SJSA1 (cell line): ENCODE measurements at places on chromosomes 3 and 15. TPM values are rescaled to one million over a fixed set of nuclear protein-coding genes. Genes with fewer than 3 reads are reported as not detected.

DNA sequence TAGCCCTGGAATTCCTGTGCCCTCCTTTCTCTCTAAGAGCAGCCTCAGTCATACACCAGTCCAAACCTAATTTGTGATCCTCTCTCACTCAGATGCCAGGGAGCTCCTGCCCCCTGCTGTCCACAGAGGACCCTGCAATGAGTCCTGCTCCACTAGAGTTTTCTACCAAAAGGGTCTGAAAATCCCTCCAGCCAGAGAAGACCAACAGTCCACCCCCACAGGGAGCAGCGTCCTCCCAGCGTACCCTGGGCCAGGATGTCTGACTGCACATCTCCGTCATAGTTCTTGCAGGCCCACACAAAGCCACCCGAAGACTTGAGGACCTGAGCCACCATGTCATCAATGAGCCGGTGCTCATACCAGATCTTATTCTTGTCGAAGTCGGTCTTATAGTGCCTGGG lies 15.4 kb downstream of the IDH2 start:
- H3K27ac ChIP-seq = no peak overlapping the region
- no peaks in the 10 kb centered on the region for H3K27me3 ChIP-seq
- no peak overlapping the region for H3K4me3 ChIP-seq
- peaks cover 16% of the 10 kb centered on the region for H3K36me3 ChIP-seq

GRCh38 chr3:49868862-49869466 lies 742 bp downstream of the CAMKV start:
- no peaks in the 10 kb centered on the region for H3K36me3 ChIP-seq
- H3K4me3 ChIP-seq = no peak overlapping the region
- H3K27ac ChIP-seq = no peak overlapping the region
- no peak for DNase-seq
- peaks cover 46% of the 10 kb centered on the region for H3K27me3 ChIP-seq
- H3K4me1 ChIP-seq = no peaks in the 10 kb centered on the region; the same call in 1 of the 2 replicates

DNA sequence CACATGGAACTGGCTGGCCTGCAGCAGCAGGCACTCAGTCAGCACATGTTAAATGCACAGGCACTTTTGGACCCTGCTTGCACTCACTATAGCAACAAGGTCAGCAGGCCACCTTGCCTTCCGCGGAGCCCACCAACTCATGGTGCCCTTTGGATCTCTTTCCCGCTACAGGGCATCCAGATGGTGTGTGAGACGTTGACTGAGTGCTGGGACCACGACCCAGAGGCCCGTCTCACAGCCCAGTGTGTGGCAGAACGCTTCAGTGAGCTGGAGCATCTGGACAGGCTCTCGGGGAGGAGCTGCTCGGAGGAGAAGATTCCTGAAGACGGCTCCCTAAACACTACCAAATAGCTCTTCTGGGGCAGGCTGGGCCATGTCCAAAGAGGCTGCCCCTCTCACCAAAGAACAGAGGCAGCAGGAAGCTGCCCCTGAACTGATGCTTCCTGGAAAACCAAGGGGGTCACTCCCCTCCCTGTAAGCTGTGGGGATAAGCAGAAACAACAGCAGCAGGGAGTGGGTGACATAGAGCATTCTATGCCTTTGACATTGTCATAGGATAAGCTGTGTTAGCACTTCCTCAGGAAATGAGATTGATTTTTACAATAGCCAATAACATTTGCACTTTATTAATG lies 85.0 kb downstream of the TGFBR2 start:
- H3K36me3 ChIP-seq = peaks cover 58% of the 10 kb centered on the region
- no peaks in the 10 kb centered on the region for H3K27me3 ChIP-seq
- peaks cover 31% of the 10 kb centered on the region for H3K4me1 ChIP-seq
- H3K4me3 ChIP-seq = no peak overlapping the region
- H3K27ac ChIP-seq = no peak overlapping the region
- DNase-seq = no peak

CPNE4 gene
- total RNA-seq = 0.29 TPM in 1 of 2 replicates, not detected in the other

GRCh38 chr3:100737334-100737733 lies 28.0 kb downstream of the TFG start:
- H3K4me3 ChIP-seq = no peak overlapping the region
- DNase-seq = no peak
- peaks cover 95% of the 10 kb centered on the region for H3K36me3 ChIP-seq
- no peak overlapping the region for H3K27ac ChIP-seq
- no peaks in the 10 kb centered on the region for H3K4me1 ChIP-seq

KBTBD8 gene
- 1.5 and 3.9 TPM in 2 replicates for total RNA-seq

GRCh38 chr3:184715943-184716621 lies 4.2 kb upstream of the MAGEF1 start:
- H3K36me3 ChIP-seq = peaks cover 5% of the 10 kb centered on the region; the same call in 1 of the 2 replicates
- no peak for DNase-seq
- no peak overlapping the region for H3K27ac ChIP-seq
- no peak overlapping the region for H3K4me3 ChIP-seq
- H3K4me1 ChIP-seq = peaks cover 20% of the 10 kb centered on the region
- no peaks in the 10 kb centered on the region for H3K27me3 ChIP-seq

GAP43 gene
- not detected in 2 replicates for total RNA-seq

GRCh38 chr15:67824197-67824968 lies 926 bp upstream of the SKOR1 start:
- no peak overlapping the region for H3K27ac ChIP-seq
- peaks cover 4% of the 10 kb centered on the region; the same call in 1 of the 2 replicates for H3K4me1 ChIP-seq
- no peaks in the 10 kb centered on the region for H3K36me3 ChIP-seq
- peaks cover 98% of the 10 kb centered on the region for H3K27me3 ChIP-seq
- no peak for DNase-seq
- H3K4me3 ChIP-seq = no peak overlapping the region

- no peak overlapping the region for H3K4me3 ChIP-seq
- H3K27ac ChIP-seq = no peak overlapping the region; the same call in 1 of the 2 replicates
- peaks cover 13% of the 10 kb centered on the region for H3K4me1 ChIP-seq
- no peaks in the 10 kb centered on the region for H3K36me3 ChIP-seq
- no peak for DNase-seq
Observed at GRCh38 chr3:41118461-41119390, 80.6 kb upstream of the CTNNB1 start.

DNA sequence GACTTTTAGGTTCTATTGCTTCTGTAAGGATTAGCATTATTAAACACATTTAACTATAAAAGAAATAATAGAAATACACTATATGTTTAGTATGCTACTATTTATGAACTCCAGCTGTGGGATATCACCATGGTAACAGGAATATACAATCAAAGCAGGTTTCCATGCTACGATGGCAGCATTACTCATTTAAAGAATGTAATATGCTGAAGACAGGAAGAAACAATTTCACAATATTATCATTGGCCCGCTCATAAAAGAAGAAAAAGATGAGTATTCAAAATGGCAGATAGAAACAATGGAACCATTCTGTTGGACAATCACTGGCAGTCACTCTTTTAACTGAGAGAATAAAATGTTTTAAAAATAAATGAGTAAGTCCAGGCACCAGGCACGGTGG lies 153.4 kb downstream of the CBLB start:
- H3K4me1 ChIP-seq = no peaks in the 10 kb centered on the region
- no peak overlapping the region for H3K4me3 ChIP-seq
- H3K27ac ChIP-seq = no peak overlapping the region
- H3K27me3 ChIP-seq = no peaks in the 10 kb centered on the region

- peaks cover 48% of the 10 kb centered on the region for H3K4me1 ChIP-seq
- H3K4me3 ChIP-seq = no peak overlapping the region
- DNase-seq = no peak
Observed at GRCh38 chr15:39124155-39124552, 456.7 kb upstream of the THBS1 start.

GRCh38 chr3:37621771-37622170 lies 239.9 kb upstream of the CTDSPL start:
- no peaks in the 10 kb centered on the region for H3K27me3 ChIP-seq
- H3K4me3 ChIP-seq = no peak overlapping the region
- no peak overlapping the region for H3K27ac ChIP-seq
- no peaks in the 10 kb centered on the region for H3K4me1 ChIP-seq
